ENCODE measurements at places on chromosomes 2 and 18.
A peak's percentile ranks its signal among the peaks of the same experiment; 100 is the strongest.

- DNase-seq, result no peak
These were observed 21.2 kb downstream of the SPRED2 start for GRCh38 chr2:65411056-65411795.

DNA sequence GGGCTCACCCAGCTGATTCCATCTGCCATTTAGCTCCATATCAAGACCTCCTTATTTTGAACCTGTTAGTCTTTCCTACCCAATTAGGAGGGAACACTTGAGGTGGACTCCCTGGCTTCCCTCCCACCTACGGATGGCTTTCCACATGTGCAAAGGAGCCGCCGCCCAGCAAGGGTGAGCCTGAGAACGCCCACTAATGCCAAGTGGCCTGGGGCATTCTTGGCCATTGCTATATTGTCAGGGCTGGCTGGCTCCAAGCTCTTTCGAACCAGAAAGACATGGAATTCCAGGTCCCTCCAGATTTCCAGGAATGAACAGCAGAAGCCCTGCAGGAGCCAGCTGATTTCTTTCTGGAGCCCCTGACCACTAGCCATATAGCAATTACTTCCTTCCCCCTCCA is 196.2 kb downstream of the SMAD7 start:
- DNase-seq, result no peak

GRCh38 chr2:175234153-175234552 is 52.6 kb upstream of the ATP5MC3 start:
- DNase-seq, result no peak

DNA sequence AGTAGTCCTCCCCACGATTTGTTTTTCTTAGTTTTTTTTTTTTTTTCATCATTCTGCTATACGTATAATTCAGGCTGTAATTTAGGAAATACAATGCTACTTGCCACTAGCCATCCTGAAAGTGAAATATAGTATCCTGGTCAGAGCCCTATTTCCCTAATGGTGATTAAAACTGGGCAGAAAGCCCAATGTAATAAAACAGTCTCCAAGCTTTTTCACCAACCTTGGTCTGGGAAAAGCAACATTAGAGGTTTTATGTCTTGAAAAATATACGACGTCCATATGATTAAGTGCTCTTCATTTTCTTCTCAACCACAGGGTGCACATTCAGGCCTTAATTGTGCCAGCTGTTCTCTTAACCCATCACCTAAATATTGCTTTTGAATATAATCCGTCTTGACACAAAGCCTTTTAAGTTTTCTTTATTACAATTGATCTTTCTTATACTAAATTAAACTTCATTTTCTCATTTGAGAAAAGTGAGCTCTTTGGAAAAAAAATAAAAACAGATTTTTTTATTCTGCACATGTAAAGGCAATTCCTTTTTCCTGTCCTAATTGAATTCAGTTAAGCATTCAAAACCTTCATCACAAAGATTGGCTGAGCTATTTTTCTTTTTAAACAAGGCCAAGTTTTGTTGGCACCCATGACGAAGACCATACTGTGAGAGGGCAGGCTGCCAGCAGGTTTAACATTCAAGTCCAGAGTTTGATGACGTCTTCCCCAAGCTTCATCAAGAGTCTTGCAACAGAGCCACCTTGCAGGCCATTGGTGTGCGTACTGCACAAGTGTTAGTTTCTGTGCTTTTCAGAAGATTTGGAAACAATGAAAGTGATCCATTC is 52.7 kb downstream of the MAP2 start:
- DNase-seq, result no peak

GRCh38 chr2:219985017-219985416 is 357.6 kb downstream of the SLC4A3 start:
- no peak for DNase-seq

DNA sequence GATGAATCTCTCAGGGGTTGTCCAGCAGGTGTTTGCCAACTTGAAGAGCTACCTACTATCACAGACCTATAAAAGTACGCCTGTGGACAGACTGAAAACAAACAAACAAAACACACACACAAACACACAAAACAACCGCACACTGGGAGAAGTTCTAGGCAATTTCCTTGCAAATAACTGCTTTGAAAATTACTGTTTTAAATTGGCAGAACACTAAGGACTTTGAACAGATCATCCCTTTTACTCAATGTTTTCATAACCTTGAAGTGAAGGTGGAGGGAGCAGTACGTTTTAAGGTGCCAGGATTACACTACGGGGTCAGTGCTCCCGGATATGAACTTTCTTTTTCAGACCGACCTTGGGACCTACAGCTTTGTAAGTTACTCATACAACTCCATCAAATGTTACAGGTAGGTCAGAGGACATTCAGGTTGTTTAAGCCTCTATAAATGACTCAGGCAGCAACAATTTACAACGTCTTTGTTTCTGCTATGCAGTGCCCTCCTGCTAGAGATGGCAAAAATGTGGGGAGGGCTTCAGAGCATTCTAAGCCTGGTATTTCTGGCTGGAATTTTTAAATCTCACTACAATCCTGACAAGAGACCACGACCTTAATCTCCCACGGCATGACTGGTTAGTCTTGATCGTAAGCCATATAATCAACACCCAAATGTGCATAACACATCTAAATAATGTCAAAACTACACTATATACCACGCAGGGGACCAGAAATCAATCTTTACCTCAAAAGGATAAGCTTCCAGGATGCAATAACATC is 1.4 kb upstream of the SLC20A1 start:
- peak; percentile 75 for DNase-seq

DNA sequence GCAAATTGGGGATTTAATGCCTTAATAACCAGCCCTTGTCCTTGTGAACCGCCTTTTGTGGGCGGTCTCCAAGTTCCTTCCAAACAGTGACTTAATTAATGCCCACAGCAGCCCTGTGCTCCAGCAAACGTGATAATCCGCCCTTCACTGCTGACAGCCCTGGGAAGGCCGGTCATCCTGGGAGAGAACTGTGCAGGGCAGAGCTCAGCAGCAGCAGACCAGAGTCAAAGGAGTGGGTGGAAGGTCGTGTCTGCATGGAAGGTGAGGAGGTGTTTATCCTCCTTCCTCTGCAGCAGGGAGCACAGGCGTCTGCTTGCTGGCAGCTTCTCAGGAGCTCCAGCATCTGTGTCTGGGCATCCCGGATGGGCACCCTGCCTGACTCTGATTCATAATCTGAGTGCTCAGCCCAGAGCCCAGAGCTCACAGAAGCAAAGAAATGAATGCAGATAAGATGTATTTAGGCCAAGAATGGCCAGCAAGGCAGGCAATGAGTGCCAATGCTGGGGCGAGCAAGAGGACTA is 270.0 kb upstream of the PXDN start:
- peak; percentile 56 for DNase-seq

GRCh38 chr2:170341684-170342623 is 164.0 kb downstream of the MYO3B start:
- DNase-seq, result no peak

- no peak for DNase-seq
These were observed 37.0 kb downstream of the SMCHD1 start for GRCh38 chr18:2692508-2692907.

GRCh38 chr2:100281521-100282438 is 40.5 kb downstream of the LONRF2 start:
- DNase-seq, result no peak

Measured in urothelium cell line (cell line).